Jurkat, Clone E6-1 (cell line): ENCODE measurements at places on chromosomes 6 and 20.

DNA sequence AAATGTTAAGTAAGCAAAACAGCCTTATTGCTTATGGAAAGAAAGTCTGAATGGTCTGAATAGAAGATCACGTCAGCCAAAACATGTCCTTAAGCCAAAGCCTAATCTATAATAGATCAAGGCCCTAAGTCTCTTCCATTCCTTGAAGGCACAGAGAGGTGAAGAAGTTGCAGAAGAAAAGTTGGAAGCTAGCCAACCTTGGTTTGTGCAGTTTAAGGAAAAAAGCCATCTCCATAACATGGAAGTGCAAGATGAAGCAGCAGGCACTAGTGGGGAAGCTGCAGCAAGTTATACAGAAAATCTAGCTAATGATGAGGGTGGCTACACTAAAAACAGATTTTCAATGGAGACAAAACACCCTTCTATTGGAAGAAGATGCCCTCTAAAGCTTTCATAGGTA is 29.1 kb downstream of the LRRN4 start:
- DNase-seq = no peak

DNA sequence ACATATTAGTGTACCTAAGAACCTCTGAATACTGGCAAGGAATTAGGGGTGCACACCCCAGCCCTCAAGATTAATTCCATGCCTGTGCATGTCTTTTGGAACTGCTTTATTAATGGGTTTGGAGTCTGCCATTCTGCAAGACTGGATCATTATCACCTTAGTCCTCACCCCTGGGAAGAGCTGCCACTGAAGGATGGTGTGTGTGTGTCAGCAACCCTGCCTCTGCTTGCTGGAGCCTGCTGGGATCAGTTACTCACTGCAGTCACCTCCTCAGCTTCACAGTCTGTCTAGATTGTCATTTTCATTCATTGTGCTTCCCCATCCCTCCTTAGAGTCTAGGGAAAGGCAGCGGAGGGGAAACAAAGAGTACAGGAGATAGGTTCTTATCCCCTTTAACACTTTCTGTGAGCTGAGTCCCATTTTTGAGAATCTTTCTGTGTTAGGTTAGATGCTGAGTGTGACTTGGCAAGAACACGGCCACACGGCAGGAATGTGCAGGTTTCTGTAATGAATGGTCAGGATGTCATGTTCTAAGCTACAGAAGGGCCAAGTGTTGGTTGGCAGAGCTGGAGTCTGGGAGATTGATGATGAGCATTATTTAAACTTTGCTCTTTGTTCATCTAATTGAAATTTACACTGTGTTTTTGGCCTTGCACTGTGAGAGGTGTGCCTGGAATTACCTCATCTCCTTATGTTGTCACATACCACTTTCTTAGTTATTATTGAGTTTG is 21.1 kb downstream of the GHRH start:
- DNase-seq = no peak

- DNase-seq = no peak
Observed at GRCh38 chr6:122068291-122068769, 331.1 kb upstream of the HSF2 start.

GRCh38 chr6:95203153-95203754 is 374.1 kb upstream of the MANEA start:
- DNase-seq = peak; percentile 27

DNA sequence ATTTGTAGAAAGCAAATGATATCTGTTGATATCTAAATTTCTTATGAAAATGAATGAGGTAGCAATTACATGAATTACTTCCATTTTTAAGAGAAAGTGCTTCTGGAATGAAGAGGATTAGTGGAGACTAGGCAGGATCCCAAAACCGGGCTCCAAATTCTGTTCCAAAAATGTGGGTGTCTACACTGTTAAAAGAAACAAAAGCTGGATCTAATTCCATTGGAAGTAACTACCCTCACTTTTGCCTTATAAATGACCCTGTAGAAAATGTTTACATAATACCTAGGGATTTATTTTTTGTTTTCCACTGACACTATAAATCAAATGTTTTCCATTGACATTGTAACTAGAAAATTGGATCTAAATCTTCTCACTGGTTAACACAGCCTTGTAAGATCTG is 454.9 kb upstream of the JARID2 start:
- DNase-seq = no peak

DNA sequence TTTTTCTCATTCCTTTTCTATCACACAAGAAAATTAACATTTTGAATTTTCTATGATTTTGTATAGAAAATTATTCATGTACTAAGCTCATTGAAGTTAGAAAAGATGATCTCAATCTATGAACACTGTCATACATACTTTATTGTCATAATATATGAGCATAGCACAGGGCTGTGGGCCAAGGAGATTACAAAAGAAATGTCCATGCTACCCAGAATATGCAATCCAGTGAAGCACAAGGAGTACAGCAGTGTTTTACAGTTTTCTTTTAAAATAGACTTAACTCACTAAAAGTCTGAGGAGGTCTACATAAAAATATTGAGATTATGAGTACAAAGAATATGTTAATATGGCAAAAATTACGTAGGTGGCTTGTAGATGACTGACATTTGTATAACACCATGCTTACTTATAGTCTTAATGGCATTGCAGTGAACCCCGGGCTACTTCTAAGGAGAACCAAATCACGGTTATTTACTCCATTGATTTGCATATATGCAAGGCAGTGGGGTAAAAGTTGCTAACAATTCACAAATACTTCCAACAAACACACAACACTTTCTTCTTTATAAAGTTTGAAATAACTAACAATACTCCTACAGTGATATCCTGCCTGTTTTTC is 257.1 kb downstream of the BCKDHB start:
- DNase-seq = no peak

DNA sequence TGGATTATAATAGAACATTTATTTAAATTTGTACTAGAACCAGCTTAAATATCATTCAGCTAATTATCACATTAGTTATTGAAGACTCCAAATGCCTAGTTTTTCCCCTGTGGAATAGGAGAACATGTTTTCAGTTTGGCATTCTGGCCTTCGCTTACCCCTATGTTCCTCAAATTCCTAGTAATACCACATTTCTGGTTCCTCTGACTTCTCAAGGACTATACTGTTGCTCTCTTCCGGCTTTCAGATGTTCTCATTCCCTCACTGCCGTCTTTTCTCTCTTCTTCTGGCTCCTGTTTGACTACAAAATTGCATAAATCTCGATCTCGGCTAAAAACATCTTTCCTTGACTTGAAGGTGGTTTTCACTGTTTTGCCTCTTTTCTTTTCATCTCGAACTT is 71.8 kb upstream of the KHDRBS2 start:
- no peak for DNase-seq

- peak; percentile 94 for DNase-seq
Observed at GRCh38 chr6:6699741-6700367, 111.3 kb downstream of the LY86 start.

DNA sequence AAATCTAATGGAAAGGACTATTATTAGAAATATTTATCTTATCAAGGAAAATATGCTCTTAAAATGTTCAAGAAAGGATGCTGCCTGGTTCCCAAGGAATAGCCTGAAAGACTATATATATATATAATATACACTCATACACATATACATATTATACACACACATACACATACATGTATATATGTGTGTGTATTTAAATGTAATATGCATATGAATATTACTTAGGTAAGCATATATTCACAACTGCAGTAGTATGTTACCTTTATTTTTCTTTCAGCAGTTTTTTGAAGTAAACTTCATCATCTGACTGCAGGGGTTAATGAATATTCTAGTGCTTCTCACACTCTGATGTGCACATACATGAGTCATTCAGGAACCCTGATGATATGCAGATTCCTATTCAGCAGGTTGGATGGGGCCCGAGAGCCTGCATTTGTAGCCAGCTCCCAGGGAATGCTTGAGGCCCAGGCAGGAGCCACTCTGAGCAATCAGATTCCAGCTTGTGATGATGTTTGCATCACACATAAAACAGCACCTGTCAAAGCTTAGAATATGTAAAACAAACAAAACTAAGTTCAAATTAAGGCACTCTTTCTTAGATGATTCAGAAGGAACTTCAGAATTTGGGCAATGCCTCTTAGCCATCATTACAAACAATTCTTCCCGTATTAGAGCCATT is 16.1 kb downstream of the MYLK4 start:
- DNase-seq = no peak

DNA sequence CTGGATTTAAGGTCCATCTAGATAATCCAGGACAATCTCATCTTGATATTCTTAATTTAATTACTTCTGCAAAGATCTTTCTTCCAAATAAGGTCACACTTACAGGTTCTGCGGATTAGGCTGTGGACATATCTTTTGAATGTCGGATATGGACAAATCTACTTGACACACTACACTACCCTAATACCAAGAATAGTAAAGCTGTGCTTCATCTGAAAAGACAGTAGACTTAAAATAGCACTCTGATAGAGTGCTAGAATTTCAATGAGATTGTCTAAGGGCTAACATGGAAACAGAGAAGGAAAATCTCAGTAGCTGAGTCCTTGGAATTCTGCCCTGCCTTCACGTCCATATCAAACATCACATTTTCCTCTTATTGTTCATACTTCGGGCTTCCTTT is 1238.0 kb downstream of the EPHA7 start:
- no peak for DNase-seq

- DNase-seq = no peak
Observed at GRCh38 chr6:140758169-140758877, 1374.4 kb upstream of the GJE1 start.

DNA sequence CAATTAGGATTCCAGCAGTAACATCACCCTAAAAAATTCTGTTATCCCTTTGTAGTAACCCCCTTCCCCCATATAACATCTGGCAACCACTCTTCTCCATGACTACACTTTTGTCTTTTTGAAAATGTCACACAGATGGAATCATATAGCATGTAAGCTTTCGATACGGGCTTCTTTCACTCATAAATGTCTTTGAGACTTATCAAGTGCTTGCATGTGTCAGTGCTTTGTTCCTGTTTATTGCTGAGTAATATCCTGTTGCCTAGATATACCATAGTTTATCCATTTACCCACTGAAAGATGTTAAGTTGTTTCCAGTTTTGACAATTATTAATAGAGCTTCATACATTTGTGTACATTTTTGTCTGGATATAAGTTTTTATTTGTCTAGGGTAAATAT is 10.4 kb upstream of the SNPH start:
- DNase-seq = no peak

GRCh38 chr6:167046861-167047495 is 47.8 kb downstream of the CEP43 start:
- DNase-seq = no peak

DNA sequence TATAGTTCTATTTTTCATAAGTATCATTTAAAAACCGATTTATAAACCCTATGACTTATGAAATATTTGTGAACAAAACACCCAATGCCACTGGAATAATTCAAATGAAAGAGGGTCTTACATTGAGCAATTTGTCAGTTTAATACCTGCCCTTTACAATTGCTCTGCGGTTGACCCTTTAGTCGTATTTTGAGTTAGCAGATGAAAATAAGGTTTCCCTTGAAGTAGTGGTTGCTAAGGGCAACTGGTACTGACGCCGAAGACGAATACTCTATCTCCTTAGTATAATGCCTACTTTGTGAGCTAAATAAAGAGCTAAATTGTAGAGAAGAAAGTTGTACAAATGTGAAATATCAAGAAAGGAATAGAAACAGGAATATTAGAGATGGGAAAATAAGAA is 69.4 kb downstream of the KCNQ5 start:
- no peak for DNase-seq

DNA sequence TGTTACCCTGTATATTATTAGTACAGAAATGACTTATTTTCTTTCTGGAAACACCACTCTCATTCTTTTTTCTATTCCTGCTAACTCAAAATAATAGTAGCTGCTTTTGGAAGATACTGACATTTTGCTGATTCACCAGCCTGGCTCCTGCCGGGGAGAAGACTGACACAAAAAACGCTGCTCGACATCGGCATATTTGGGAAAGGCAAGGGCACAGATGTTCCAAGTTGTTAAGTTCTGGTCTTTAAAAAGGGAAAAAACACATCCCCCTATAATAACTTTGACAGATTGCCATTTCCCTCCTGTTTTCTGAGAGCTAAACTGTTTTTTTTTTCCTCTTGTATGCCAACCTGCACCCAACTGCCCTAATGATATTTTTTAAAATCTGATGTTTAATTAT is 55.4 kb downstream of the CTNNBL1 start:
- DNase-seq = no peak

DNA sequence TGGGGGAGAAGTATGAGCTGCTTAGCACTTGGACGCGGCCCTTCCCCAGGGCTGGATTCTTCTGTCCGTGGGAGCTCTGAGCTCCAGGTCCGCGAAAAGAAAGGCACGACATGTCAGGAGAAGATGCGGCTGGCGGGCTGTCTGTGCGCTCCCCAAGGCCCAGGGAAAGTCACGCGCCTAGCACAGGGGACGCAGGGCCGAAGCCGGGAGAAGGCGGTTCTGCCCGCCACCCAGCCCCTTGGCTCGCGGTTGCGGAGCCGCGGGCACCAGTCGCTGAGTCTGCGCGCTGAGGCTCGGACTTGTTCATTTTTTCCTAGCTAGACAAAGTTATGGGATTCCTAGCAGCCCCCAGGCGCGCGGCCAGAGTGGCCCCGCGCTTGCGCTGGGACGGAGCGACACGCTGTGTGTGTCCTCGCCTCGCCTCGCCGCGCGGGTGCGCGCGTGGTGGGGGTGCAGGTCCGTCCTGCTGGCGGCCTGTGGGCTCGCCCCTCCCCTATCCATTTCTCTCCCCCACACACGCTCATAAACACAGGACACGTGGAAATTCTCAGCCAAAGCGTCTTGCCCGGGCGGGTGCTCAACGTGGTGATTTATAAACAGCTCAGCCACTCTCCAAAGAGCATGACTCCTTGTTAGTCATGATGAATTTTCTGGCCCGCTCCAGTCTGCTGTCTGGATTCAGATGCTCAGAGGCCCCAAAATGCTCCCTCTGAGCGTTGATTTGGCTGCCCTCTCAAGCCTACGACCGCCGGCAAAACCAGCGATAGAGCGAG is 1.9 kb upstream of the POU3F2 start:
- no peak for DNase-seq

DNA sequence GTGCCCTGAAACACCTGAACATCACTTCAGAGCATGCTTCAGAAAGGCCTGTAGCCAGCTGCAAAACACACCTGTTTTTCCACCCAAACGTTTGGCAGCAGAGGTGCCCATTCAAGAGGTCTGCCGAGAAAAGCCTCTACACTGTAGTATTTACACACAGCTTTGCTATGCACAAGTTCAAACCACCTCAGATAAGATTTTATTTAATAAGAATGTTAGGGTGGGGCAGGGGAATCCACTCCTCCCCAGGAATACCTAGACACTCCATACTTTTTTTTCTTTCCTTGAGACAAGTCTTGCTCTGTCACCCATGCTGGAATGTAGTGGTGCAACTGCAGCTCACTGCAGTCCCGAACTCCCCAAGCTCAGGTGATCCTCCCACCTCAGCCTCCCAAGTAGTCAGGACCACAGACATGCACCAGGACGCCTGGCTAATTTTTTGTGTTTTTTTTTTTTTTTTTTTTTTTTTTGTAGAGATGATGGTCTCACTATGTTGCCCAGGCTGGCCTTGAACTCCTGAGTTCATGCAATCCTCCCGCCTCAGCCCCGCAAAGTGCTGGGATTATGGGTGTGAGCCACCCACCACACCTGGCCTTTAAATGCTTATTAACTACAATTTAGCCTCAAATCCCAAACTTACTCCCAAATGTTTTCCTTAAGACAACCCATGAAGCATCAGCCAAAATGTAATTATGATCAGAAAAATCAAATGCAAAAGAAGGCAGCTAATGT is 9.7 kb downstream of the MRPL14 start:
- no peak for DNase-seq

- peak; percentile 21 for DNase-seq
Observed at GRCh38 chr6:31441365-31442267, 38.2 kb downstream of the MICA start.

- no peak for DNase-seq
Observed at GRCh38 chr20:24379484-24379927, 89.9 kb upstream of the SYNDIG1 start.
